ENCODE measurements at places on chromosomes 1 and 21.

DNA sequence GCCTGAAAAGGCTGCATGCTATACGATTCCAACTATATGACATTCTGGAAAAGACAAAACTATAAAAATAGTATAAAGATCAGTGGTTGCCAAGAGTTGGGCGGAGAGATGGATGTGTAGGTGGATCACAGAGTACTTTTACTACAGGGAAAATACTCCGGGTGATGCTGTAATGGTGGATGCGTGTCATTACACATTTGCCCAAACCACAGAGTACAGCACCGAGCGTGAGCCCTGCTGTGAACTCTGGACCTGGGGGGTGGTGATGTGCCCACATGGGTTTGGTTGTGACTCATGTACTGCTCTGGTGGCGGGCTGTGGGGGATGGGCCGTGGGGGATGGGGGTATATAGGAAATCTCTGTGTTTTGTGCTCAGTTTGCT lies 162.7 kb upstream of the COL6A1 start:
- DNase-seq, result no peak

DNA sequence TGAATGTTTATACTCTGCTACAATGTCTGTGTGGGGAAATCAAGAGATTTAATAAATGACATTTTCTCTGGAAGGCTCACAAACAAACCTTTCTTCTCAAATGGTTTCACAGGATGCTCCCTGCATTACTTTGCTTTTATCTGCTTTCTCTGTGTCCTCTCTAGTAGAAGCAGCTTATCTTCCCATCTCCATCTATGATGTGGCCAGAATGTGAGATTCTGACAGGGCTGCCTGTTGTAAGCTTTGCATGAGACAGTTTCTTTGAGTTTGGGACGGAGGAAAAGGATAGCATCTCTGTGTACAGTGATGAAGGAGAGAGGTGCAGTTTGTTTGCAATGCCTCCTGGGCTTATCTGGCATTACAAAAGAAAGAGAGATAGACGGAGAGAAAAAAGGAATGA lies 24.6 kb downstream of the PRMT6 start:
- DNase-seq, result no peak

GRCh38 chr1:37338658-37339057 lies 135.7 kb upstream of the ZC3H12A start:
- peak; percentile 93 for DNase-seq

DNA sequence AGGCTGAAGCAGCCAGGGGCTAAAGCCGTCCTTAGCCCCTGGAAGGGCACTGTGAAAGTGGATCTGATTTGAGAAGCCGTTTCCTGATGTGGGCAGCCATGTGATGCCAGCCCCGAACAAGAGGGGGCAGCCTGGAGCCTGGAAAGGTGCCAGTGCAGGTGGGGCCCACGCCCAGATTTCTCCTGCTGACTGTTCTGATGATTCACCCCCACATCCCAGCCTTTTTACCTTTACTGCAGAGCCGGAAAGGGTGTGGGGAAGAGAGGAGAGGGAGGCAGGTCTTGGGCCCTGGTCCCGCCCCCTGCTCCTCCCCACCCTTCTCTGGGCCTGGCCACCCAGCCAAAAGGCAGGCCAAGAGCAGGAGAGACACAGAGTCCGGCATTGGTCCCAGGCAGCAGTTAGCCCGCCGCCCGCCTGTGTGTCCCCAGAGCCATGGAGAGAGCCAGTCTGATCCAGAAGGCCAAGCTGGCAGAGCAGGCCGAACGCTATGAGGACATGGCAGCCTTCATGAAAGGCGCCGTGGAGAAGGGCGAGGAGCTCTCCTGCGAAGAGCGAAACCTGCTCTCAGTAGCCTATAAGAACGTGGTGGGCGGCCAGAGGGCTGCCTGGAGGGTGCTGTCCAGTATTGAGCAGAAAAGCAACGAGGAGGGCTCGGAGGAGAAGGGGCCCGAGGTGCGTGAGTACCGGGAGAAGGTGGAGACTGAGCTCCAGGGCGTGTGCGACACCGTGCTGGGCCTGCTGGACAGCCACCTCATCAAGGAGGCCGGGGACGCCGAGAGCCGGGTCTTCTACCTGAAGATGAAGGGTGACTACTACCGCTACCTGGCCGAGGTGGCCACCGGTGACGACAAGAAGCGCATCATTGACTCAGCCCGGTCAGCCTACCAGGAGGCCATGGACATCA lies at the start of gene SFN:
SFN (plus strand) TSS at position 369 of the 904 bp plus-strand sequence; CDS start at position 433, 64 bp downstream.
- peak; percentile 79 for DNase-seq

DNA sequence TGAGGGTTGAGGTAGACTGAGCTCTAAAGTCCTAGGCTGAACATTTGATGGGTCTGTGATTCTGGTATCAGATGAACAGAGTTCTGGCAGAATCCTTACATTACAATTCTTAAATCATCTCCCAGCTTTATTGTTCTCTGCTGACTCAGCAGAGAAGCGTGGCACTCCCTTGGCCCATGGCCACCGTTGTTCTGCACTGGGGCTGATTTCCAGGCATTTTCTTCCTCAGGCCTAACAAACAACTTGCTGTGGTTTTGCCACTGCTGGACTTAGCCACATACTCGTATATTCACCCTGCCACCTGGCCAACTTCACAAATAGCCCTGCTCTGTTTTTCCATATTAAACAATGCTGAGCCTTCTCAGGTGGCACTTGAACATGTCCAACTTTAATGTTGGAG lies 223.2 kb downstream of the TNR start:
- no peak for DNase-seq

GRCh38 chr21:26972192-26972591 lies 5.3 kb upstream of the ADAMTS5 start:
- DNase-seq, result no peak

DNA sequence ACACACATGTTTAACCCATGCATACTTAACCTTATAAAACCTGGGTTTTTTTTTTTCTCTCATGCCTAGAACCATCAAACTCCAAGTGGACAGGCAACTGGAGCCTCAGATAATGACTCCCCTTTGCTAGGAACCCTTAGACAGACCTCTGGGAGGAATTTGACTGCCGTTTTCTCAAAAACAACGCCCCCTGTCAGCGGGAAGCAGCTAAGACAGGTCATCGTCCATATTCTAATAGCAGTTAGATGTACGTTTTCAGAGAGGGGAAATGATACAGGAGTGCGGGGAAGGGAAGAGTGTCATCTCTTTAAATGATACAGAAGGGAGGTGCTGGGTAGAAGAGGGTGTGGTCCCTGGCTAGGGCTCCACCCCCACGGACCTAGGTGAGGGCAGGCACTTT lies 34.7 kb downstream of the LRRC3 start:
- no peak for DNase-seq

- no peak for DNase-seq
Observed at GRCh38 chr1:204171751-204172178, 5.6 kb upstream of the REN start.

DNA sequence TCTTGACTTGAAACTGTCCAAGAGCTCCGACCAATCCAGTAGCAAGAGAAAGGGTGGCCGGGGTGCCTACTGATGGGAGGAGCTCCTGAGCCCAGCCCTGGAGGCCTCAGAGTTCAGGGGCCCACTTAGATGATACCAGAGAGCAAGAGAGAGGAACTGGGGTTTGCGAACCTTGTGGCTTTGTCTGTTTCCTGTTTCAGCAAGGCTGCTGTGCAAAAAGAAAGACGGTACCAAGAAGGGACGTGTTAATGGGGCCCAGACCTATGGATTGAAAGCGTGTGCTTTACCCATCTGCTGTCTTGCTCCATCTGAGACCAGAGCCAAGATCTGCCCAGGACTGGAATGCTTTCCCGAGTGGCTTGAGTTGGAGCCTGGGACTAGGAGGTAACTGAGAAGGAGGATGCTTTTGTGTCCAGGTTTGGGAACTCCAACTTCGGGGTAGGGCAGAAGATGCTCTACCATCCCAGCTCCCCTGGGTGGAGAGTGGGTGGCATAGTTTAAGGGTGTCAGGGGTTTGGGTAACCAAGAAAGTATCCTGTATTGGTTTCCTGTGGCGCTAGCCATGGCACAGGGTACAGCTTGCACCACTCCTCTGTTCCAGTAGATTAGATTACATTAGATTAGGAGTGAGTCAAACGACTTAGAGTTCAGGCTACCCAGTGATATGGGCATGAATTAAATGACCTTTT lies at the start of gene TRAF3IP3:
TRAF3IP3 (plus strand) TSS at position 128 of the 689 bp plus-strand sequence. CDS start 3,987 bp downstream, outside the sequence.
- no peak for DNase-seq

GRCh38 chr21:44764319-44765230 lies 37.0 kb downstream of the UBE2G2 start:
- no peak for DNase-seq

DNA sequence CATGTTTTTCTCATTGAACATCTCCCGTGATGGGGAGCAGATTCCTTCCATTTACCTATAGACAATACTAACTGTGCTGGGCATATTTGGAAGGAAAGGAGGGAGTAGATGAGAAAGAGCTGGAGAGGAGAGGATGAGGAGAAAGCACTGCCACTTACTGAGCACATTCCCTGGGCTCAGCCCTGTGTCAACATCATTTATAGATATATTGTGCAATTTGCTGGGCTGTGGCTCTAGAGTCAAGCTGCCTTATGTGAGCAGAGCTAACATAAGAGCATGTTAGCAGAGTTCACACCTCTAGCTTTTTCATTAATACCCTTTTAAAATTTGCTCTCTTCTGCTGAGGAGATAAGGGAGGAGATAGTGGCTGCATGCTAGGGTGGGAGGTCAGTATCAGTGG lies 22.3 kb upstream of the CD53 start:
- DNase-seq, result no peak

DNA sequence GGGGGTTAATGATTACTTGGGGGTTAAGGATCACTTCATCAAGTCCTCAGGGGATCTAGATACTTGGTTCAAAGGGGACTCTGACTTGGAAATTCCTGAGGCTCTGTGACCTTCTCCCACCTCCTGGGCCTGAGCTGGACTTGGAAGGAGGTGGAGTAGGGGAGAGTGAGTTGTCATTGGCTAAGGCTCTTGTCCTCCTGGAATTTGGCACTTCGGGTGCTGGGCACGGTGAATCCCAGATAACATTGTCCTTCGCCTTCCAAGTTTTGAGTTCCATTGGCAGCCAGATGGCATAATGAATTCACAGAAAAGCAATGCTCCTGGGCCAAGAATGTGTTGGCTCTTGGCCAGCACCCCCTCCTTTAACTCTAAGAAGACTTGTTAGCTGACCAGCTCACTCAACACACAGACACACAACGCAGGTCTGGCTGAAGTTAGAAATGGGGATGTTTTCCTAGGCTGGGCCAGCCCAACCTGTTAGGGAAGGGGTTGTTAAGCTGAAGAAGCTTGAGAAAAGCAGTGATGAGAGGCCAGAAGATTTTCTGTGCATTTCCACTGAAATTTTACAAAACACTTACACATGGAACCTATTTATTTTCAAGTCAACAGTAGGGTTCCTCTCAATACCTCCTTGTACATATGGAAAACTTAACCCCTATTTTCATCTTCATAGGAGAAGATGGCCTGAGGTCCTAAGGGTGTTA lies 29.7 kb downstream of the SLC26A9 start:
- peak; percentile 18 for DNase-seq

DNA sequence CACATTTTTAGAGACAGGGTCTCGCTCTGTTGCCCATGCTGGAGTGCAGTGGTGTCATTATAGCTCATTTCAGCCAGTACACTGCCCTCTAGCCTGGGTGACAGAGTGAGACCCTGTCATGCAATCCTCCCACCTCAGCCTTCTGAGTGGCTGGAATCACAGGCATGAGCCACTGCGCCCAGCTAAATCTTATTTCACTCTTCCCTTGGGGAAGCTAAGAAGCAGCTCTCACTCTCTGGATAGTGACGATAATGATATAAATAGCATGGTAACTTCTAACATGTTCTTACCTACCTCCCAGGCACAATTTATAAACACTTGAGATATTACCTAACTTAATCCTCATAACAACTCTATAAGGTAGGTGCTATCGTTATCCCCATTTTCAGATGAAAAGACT lies 24.9 kb downstream of the IQGAP3 start:
- no peak for DNase-seq

DNA sequence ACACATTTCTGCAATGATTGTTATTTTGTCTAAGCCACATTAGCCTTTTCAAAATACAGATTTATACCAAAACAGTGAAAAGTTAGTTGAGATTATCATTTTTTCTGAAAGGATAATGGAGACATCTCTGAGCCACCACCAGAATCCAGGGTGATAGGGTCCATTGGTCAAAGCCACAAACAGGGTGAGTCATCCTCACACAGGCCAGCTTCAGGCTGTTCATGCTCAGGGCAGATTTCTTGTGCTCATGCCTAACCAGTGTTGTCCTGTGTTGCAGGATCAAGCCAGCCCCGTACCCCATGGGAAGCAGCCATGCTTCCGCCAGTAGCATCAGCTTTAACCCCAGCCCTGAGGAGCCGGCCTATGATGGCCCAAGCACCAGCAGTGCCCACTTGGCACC lies 13.4 kb downstream of the ELOA start:
- DNase-seq, result no peak

GRCh38 chr1:212678456-212679410 lies 20.9 kb downstream of the BATF3 start:
- DNase-seq, result no peak

- DNase-seq, result no peak
Observed at GRCh38 chr21:15620892-15621291, 108.9 kb upstream of the USP25 start.

- no peak for DNase-seq
Observed at GRCh38 chr1:33814166-33814565, 49.7 kb upstream of the HMGB4 start.

- DNase-seq, result no peak
Observed at GRCh38 chr1:97599447-97599846, 321.4 kb downstream of the DPYD start.

- peak; percentile 54 for DNase-seq
Observed at GRCh38 chr1:26469558-26469957, 2.7 kb upstream of the HMGN2 start.

Data from NCI-H2171 treated with DMSO at 0.1 percent for 48 hours (cell line).